ENCODE measurements at places on chromosomes 16 and 17.

DNA sequence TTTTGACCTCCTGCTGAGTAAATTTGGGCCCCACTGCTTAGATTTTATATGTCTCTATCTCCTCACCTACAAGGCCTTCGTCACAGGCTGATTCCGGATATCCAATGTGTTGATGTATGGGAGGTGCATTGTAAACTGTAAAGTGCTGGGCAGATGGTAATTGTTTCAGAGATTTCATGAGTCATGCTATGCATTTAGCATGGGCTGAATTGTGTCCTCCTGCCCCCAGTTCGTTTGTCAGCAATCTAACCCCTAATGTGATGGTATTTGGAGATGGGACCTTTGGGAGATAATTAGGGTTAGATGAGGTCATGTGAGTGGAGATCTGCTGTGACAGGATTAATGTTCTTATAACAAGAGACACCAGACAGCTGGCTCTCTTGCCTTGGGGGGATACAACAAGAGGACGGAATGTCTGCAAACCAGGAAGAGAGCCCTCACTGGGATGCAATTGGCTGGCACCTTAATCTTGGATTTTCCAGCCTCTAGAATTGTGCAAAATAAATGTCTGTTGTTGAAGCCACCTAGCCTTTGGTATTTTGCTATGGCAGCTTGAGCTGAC, 101.8 kb upstream of the NLRP1 start:
- no peak for DNase-seq

DNA sequence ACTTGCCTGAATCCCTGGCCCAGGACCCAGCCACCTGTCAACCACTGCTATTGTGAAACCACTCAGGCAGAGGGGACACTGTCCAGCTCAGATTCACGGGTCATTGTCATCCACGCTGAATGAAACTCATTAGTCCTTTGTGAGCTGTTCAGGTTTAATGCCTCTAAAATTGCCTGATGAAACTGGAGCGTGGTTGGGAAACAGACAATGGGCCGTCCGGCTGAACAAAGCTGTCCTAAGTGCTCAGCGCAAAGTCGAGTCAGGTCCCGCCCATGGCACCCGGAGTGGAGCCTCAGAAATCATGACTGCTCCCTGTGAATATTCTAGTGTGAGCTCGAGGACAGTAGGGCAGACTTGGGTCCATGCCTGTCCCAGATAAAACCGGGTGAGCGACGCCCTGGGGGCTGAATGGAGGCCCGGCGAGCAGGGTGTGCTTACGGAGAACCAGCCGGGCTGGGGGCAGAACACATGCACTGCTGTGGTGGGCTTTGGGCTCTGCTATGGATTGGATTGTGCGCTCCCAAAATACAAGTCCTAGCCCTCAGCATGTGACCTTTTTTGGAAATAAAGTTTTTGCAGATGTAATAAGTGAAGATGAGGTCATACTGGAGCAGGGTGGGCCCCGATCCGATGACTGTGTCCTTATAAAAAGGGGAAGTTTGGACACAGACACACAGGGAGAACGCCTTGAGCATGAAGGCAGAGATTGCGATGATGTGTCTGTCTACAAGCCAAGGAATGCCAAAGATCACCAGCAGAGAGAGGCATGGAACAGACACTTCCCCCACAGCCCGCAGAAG, 12.9 kb upstream of the CMIP start:
- DNase-seq, result no peak

DNA sequence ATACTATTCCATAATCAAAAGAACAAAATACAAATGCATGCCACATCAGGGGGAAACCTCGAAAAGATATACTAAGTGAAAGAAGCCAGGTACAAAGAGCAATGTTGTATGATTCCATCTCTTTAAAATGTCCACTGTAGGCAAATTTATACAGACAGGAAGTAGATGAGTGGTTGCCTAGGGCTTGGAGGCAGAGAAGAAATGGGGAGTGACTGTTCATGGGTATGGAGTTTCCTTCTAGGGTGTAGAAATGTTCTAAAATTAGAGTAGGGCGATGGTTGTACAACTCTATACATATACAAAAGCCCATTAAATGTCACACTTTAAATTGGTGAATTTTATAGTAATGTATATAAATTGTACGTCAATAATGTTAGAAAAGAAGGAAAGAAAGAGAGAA, 128.1 kb downstream of the MAF start:
- no peak for DNase-seq

DNA sequence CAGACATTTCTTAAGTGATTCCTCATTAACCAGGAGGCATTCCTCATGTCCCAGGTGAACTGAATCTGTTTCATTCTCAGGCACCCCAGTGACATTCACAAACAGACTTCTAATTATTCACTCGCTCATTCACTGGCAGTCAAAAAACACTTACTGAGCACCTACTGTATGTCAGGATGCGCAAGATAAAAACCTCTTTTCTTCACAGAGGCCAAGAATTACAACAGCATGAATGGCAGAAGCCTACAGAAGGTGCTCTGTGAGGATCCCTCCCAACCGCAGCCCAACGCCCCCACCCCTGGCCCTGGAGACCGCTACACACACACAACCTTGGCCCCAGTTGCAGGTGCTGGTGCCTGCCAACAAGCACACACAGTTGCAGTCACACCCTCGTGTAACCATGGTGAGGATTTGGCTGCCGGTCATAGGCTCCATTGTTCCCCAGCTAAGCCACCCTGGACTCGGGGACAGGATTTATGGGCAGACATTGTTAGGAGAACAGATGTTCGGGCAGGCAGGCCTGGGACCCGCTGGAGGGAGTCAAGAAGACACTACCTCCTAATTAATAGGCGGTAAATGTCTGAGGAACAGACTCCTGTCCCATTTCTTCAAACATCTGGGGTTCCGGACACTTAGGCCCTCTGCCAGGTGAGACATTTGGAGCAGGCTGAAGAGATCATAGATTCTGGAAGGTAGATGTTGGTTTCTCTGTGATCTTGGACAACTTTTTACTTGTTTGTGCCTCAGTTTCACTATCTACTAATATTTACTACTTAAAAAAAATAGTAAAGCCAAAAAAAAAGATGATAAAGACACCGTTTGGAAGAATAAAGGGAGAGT, 43.2 kb downstream of the CUEDC1 start:
- no peak for DNase-seq

DNA sequence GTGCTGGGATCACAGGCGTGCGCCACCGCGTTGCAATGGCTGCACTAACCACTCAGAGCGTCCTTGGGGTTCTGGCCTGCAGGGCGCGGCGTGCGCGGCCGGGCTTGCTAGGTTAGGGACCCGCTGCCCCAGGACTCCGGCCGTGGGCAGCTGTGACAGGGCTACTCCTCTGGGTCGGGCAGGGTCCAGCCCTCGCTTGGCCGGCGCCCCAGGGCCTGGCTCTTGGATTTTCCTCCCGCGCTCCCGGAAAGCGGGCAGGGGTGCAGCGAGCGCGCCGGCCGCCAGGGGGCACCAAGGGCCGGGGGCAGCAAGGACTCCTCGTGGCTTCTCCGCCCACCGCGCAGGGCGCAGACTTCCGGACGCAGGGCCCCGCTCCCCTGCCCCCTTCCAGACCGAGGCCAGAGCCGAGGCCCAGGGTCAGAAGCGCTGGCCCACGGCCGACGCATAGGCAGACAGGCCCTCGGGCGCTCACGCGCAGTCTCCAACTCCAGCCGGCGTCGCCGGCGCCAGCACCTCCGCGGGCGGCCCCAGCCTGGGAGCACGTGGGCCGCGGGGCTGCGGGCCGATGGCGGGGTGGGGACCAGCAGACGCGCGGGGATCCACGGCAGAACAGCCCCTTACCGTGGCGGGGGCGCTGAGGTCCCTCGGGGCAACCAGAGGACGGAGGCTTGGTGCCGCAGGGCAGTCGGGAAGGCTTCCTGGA, 355 bp downstream of the TLE7 start:
- DNase-seq, result no peak

DNA sequence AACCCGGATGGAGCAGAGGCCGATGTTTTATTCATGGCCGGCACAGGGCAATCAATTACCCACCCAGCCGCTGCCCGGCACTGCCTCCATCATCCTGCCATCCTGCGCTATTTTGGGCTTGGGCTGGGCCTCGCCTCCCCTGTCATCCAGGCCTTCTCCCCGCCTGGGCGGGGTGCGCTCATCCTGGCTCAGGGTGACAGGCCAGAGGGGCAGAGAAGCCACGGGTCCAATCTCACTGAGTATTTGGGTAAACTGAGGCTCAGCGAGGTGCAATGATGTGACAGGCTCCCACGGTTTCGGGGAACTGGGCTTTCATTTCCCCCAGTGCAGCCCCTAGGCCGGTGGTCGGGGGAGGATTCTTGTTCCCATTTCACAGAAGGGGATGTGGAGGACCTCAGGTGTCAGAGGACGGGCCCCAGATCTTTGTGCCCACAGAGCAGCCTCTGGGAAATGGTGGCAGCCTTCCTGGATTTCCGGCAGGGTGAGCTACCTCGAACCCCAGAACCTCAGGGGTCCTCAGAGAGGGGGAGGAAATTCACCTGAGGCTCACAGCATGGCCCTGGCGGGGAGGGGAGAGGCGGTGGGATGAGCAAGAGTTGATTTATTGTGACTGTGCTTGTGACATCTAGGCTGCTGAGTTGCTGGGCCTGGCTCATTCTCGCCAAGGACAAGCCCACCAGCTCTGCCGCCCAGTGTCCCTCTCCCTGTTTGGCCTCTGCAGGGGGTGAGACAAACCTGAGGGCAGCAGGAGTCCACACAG, 23.8 kb upstream of the KCNJ12 start:
- no peak for DNase-seq

GRCh38 chr17:3962965-3963236, 1.3 kb downstream of the ATP2A3 start:
- no peak for DNase-seq

- DNase-seq, result no peak
Measured at GRCh38 chr17:17119106-17119505, 76.8 kb downstream of the MPRIP start.

GRCh38 chr16:65010125-65010524, 111.7 kb downstream of the CDH11 start:
- no peak for DNase-seq

DNA sequence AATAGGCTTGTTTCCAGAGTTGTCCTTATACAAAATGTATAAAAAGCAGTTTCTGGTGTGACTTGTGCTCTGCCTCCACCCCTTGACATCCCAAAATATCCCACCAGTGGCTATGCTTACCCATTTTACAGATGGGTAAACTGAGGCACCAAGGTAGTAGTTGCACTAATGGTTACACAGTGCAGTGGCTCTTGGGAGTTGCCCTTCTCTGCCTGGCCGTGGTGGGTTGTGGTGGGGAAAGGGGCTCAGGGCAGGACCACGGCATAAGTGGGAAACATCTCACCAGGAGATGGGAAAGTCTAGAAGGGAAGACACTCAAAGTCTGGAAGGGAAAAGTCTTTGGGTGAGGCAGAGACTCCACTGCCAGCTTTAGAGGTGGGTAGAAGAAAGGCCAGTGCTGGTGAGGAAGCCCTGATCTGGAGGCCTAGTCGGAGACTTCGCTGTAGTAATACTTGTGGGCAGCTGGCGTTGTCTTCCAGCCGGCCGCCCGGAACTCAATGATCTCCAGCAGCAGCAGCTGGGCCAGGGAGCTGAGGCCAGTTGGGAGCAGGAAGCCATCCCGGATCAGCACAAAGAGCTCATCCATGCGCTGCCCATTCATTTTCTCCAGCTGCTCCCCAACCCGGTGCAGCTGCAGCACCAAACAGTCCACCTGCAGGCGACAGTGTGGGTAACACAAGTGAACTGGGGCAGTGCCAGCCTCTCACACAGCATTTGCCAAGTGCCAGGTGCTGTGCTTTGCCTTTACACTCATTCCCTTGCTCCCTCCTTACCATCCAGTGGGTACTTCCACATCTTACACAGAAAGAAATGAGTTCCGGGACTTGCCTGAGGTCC, 4.5 kb downstream of the MIF4GD start:
- no peak for DNase-seq

- DNase-seq, result no peak
Measured at GRCh38 chr17:38879878-38880665, 10.2 kb downstream of the LASP1 start.

DNA sequence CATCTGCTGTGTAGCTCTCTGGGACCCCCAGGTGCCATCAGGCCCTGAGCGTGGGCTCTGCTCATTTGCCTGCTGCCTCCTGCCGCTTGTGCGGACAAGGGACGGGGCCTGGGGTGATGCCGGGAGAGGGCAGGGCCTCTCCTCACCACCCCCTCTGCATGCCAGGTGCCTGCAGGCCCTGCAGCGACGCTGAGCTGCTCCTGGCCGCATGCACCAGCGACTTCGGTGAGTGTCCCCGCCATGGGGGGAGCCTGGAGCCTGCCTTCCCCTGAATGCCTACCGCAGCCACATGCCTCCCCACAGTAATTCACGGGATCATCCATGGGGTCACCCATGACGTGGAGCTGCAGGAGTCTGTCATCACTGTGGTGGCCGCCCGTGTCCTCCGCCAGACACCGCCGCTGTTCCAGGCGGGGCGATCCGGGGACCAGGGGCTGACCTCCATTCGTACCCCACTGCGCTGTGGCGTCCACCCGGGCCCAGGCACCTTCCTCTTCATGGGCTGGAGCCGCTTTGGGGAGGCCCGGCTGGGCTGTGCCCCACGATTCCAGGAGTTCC, 1.9 kb downstream of the METRN start:
- DNase-seq, result no peak

GRCh38 chr17:64630309-64631223, 31.5 kb downstream of the SMURF2 start:
- DNase-seq, result no peak

DNA sequence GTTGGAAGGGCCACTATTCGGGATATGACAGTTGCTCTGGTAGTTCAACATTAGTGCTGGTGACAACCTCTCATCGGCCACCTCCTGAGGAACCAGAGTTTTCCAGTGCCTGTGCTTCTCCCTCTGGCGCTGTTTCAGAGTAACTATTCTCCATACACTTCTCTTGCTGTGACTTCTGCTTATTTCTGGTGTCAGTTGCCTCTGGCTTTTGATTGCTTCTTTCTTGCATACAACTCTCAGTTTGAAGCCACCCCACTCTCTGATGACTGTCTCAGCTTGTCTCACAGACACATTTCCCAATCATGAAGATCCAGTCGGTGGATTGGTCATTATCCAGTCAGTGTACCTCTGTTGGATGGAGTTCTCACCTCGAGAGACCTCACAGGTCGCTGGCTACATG, 3.4 kb upstream of the TM4SF5 start:
- no peak for DNase-seq

DNA sequence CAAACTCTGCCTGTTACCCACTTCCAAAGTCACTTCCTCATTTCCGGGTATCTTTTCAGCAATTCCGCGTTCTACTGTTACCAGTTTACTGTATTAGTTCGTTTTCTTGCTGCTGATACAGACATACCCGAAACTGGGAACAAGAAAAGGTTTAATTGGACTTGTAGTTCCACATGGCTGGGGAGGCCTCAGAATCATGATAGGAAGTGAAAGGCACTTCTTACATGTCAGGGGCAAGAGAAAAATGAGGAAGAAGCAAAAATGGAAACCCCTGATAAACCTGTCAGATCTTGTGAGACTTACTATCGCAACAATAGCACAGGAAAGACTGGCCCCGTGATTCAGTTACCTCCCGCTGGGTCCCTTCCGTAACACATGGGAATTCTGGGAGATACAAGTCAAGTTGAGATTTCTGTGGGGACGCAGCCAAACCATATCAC, 30.9 kb downstream of the PAFAH1B1 start:
- DNase-seq, result no peak
